Liver (tissue), 10 donors: ENCODE measurements at places on chromosomes 2 and 18. TPM values are rescaled to one million over a fixed set of nuclear protein-coding genes. Genes with fewer than 3 reads are reported as not detected.
A peak's percentile ranks its signal among the peaks of the same experiment; 100 is the strongest.

DNA sequence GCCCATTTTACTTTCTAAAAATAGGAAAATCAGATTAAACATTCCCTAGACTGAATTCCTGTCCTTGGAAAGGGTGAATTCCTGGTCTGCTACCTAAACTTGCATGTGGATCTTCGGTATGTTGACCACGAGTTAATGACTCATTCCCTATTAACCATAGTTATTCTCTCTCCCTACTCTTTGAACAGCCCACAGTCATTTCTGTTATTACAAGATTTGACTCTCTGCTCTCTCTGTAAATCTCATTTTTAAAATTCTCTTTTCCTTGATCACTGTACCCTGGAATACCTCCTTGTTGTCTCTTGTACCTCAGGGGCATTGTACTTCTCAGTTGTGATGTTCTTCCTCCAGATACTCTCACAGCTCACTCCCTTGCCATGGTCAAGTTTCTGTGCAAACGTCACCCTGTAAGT, 92.0 kb upstream of the GULP1 start:
- no peak for DNase-seq
- H3K27me3 ChIP-seq = no peaks in the 10 kb centered on the region
- no peaks in the 10 kb centered on the region for H3K36me3 ChIP-seq
- H3K4me3 ChIP-seq = no peak overlapping the region
- H3K4me1 ChIP-seq = no peaks in the 10 kb centered on the region
- no peak overlapping the region for H3K27ac ChIP-seq

DNA sequence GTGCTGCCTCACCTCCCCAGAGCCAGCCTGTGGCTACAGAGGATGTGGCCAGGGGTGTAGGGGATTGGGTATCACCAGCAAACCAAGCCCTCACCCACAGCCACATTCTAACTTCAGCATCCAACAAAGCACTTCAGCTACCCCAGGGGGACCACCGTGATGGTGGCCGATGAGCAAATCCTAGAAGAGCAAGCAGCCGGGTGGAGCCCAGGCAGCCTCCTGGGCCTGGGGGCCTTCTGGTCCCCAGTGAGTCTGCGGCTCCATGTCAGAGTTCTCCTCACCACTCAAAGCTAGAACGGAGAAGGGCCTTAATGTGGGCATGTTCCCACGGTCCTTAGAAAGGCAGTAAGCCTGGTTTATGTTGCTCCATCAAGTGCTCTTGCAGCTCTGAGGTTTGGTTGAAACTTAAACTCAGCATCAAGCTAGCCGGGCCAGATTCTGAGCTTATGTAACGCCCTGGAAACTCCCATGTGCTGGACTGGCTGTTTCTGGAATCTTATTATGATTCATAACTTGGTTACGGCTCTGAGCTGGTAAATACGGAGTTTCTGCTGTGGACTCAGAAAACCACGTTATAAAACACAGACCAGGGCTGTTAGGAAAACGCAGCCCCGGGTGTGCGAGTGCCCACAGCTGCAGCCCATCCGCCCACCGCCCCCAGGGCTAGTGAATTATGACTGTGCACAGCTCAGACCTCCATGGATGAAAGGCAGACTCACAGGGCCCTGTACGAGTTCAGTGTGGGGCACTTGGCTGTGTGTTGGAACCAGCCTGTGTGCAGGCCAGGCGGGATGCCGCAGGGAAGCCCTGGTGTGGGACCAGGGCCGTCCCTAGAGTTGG, 99.8 kb downstream of the SEPTIN10 start:
- no peaks in the 10 kb centered on the region for H3K36me3 ChIP-seq
- no peak for DNase-seq

GRCh38 chr2:158128168-158128973, 26.7 kb downstream of the UPP2 start:
- H3K27ac ChIP-seq = peak overlapping the region; percentile 58
- H3K4me3 ChIP-seq = no peak overlapping the region
- no peak for DNase-seq
- H3K36me3 ChIP-seq = no peaks in the 10 kb centered on the region
- peaks cover 9% of the 10 kb centered on the region for H3K4me1 ChIP-seq

- peaks cover 5% of the 10 kb centered on the region for H3K27me3 ChIP-seq
- no peaks in the 10 kb centered on the region for H3K36me3 ChIP-seq
- H3K4me1 ChIP-seq = no peaks in the 10 kb centered on the region
- DNase-seq = peak; percentile 40
- H3K27ac ChIP-seq = no peak overlapping the region
Measured at GRCh38 chr18:362311-363290, 94.8 kb upstream of the THOC1 start.

GRCh38 chr2:191325651-191326365, 80.6 kb downstream of the MYO1B start:
- H3K27me3 ChIP-seq = no peaks in the 10 kb centered on the region
- DNase-seq = no peak
- H3K27ac ChIP-seq = no peak overlapping the region
- H3K4me3 ChIP-seq = no peak overlapping the region

- no peaks in the 10 kb centered on the region for H3K36me3 ChIP-seq
Measured at GRCh38 chr18:12282442-12283039, 25.5 kb upstream of the TUBB6 start.

DNA sequence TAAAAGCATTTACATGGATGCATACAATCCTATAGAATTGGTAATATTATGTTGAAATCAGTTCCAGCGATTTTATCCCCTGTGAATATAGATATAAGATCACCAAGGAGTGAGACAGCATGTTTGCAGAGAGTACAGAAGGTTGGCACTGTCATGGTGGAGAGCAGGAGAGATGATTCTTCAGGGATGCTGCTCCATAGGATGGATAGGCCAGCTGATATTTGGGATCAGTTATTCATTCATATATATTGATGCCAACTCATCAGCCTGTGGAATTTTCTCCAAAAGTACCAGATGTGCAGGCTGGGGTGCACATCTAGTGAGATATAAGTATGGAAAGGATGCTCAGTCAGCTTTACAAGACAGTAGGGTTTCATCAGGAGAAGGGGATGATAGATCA, 139.9 kb downstream of the IKZF2 start:
- H3K36me3 ChIP-seq = peaks cover 4% of the 10 kb centered on the region
- H3K27me3 ChIP-seq = no peaks in the 10 kb centered on the region
- no peak overlapping the region for H3K4me3 ChIP-seq
- DNase-seq = no peak

- peak overlapping the region; percentile 75 for H3K27ac ChIP-seq
- DNase-seq = no peak
- H3K36me3 ChIP-seq = no peaks in the 10 kb centered on the region
- no peaks in the 10 kb centered on the region for H3K27me3 ChIP-seq
Measured at GRCh38 chr2:55049821-55050099, 491 bp downstream of the RTN4 start.

- no peaks in the 10 kb centered on the region for H3K27me3 ChIP-seq
- peaks cover 8% of the 10 kb centered on the region for H3K4me1 ChIP-seq
- no peaks in the 10 kb centered on the region for H3K36me3 ChIP-seq
- no peak for DNase-seq
- peak overlapping the region; percentile 90 for H3K4me3 ChIP-seq
Measured at GRCh38 chr2:202267495-202267894, 1.9 kb downstream of the NOP58 start.

- no peaks in the 10 kb centered on the region for H3K27me3 ChIP-seq
- no peak overlapping the region for H3K27ac ChIP-seq
- H3K4me1 ChIP-seq = no peaks in the 10 kb centered on the region
- no peak overlapping the region for H3K4me3 ChIP-seq
Measured at GRCh38 chr2:148726228-148726627, 81.7 kb downstream of the EPC2 start.

- no peaks in the 10 kb centered on the region for H3K4me1 ChIP-seq
- no peaks in the 10 kb centered on the region for H3K27me3 ChIP-seq
- no peak overlapping the region for H3K27ac ChIP-seq
- H3K4me3 ChIP-seq = no peak overlapping the region
- H3K36me3 ChIP-seq = no peaks in the 10 kb centered on the region
Measured at GRCh38 chr2:233037078-233037477, 4.6 kb downstream of the NEU2 start.

GRCh38 chr2:14587119-14587518, 45.4 kb upstream of the LRATD1 start:
- H3K27ac ChIP-seq = no peak overlapping the region
- DNase-seq = no peak
- H3K27me3 ChIP-seq = no peaks in the 10 kb centered on the region
- H3K4me3 ChIP-seq = no peak overlapping the region
- H3K4me1 ChIP-seq = no peaks in the 10 kb centered on the region
- no peaks in the 10 kb centered on the region for H3K36me3 ChIP-seq

GRCh38 chr2:167940734-167941507, 306.5 kb downstream of the STK39 start:
- H3K27me3 ChIP-seq = no peaks in the 10 kb centered on the region
- H3K4me1 ChIP-seq = no peaks in the 10 kb centered on the region
- no peaks in the 10 kb centered on the region for H3K36me3 ChIP-seq
- no peak overlapping the region for H3K27ac ChIP-seq
- no peak for DNase-seq
- H3K4me3 ChIP-seq = no peak overlapping the region

DNA sequence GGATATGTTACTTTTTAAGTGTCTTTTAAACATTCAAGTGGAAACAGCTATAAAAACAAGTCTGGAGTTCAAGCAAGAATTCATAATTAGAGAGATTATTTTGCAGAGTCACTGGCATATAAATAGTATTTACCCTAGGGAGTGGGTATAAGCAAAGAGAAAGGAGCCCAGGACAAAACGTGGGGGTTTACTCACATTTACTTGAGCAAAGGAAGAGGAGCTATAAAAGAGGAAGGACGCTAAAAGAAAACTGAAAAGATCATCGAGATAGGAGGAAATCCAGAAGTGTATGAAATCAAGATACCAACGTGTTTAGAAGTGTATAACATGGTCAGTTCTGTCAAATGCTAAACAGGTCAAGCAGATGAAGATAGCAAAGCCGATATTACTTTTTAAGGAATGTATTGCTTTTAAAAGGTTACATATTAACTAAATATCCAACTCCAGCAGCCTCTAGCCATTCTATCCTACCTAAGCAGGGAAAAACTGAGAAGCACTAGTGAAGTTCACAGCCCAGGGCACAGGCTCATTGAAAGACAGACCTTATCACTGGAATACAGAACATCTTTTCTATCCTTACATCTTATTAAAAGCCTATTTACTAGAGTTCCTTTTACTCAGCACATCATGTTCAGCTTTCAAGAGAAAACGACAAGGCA, 8.6 kb downstream of the KANSL1L start:
- no peak overlapping the region for H3K4me3 ChIP-seq
- no peak overlapping the region for H3K27ac ChIP-seq
- H3K4me1 ChIP-seq = peaks cover 16% of the 10 kb centered on the region

DNA sequence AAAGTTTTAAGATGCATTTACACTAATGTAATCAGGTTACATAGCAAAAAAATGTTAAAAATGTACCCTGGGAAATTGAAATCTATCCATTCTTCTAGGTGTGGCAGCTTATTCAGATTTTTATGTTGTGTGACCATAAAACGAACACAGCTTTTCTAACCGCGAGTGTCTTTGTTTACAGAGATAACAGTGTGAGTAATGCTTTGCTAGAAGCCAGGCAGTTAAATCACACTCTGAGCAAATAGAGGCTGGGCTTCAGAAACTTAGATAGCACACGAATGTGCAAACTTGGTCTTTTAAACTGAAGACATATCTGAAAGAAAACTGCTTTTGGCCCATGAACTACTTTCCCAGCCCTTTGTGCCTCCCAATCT, 116.1 kb downstream of the SPTBN1 start:
- no peaks in the 10 kb centered on the region for H3K27me3 ChIP-seq
- peak overlapping the region; percentile 73 for H3K27ac ChIP-seq
- DNase-seq = no peak
- H3K36me3 ChIP-seq = no peaks in the 10 kb centered on the region
- no peak overlapping the region for H3K4me3 ChIP-seq

GRCh38 chr2:188784269-188784762, 189.9 kb upstream of the COL3A1 start:
- H3K4me1 ChIP-seq = no peaks in the 10 kb centered on the region
- no peaks in the 10 kb centered on the region for H3K27me3 ChIP-seq
- H3K27ac ChIP-seq = no peak overlapping the region
- no peak for DNase-seq
- no peaks in the 10 kb centered on the region for H3K36me3 ChIP-seq

DNA sequence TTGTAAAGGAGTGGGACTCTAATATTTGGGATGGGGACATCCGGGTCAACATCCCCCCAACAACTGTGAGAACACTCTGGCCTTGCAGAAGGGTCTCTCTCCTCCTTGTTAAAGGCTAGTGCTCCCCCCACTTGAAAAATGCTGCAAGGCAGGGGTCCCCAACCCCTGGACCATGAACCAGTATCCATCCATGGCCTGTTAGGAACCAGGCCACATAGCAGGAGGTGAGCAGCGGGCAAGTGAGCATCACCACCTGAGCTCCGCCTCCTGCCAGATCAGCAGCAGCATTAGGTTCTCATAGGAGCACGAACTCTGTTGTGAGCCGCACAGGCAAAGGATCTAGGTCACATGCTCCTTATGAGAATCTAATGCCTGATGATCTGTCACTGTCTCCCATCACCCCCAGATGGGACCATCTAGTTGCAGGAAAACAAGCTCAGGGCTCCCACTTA, 243.9 kb upstream of the ID2 start:
- no peaks in the 10 kb centered on the region for H3K27me3 ChIP-seq
- H3K36me3 ChIP-seq = no peaks in the 10 kb centered on the region

DNA sequence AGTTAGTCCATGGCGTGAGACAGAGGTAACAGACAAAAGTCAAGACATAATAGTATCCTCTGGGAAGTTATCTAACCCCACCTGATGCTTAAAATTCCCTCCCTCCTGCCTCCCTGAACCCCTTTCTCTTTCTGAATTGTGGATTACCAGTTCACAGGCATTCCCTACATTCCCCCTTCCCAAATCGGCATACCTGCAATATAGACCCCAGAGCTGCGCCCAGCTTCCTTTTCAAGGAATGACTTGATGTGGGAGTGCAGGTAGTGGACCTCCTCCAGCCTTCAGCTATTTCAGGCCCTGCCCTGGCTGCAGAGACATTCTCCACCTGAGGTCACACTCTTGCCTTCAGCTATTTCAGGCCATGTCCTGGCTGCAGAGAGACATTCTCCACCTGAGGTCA, 111.1 kb upstream of the KLF7 start:
- no peaks in the 10 kb centered on the region for H3K4me1 ChIP-seq
- no peak overlapping the region for H3K27ac ChIP-seq
- H3K27me3 ChIP-seq = no peaks in the 10 kb centered on the region
- no peaks in the 10 kb centered on the region for H3K36me3 ChIP-seq
- H3K4me3 ChIP-seq = no peak overlapping the region
- no peak for DNase-seq

DNA sequence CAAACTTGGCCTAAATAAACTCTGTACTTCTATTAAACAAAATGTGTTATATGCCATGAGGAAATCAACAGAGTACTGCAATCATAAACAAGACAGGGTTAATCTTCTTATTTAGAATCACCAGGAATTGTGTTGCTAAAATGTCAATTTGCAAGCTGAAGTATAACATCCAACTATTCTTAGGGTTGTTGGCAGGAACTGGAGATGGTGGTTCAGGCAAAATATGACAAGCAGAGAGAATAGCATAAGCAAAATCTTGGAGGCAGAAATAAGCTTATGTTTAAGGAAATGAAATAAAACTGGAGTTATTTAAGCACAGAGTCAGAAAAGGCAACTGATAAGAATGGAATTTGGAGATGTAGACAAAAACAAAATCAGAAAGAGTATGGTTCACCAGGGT, 463.8 kb upstream of the SLC8A1 start:
- no peak for DNase-seq
- no peaks in the 10 kb centered on the region for H3K27me3 ChIP-seq
- no peak overlapping the region for H3K4me3 ChIP-seq
- no peaks in the 10 kb centered on the region for H3K4me1 ChIP-seq

SRBD1 gene
- polyA plus RNA-seq = 5.7 TPM

DSEL gene
- polyA plus RNA-seq = 2.1 TPM

XIRP2 gene
- 0.01 TPM for polyA plus RNA-seq

TACR1 gene
- 0.02 TPM for polyA plus RNA-seq

PRKAG3 gene
- 0.08 TPM for polyA plus RNA-seq

IL36B gene
- polyA plus RNA-seq = not detected

DRC1 gene
- polyA plus RNA-seq = not detected

DCC gene
- polyA plus RNA-seq = 0.03 TPM
